Stimulated activated CD4-positive, alpha-beta T cell treated with anti-CD3 and anti-CD28 coated beads, Interleukin-15, amount 100 ng/mL, for 1 hour (primary cell): ENCODE measurements at places on chromosomes 6 and 20.

DNA sequence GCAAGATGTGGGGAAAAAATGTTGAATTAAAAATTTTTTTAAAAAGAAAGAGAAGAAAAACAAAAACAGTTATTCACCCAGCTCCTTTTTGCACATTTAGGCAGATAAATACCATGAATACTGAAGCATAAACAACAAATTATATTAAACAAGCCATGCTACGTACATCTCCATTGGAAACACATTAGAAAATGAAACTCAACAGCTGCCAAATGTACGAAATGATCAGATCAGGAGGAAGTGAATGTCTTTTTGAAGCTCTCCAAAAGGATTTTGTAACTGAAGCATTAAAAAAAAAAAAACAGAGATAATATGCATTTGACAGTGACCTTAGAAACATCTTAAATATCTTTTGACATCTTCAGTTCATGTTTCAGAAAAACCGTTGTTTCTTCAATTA is 56.7 kb downstream of the CD83 start:
- no peak for DNase-seq

- no peak for DNase-seq
Measured at GRCh38 chr6:81145506-81145905, 607.0 kb downstream of the TENT5A start.

DNA sequence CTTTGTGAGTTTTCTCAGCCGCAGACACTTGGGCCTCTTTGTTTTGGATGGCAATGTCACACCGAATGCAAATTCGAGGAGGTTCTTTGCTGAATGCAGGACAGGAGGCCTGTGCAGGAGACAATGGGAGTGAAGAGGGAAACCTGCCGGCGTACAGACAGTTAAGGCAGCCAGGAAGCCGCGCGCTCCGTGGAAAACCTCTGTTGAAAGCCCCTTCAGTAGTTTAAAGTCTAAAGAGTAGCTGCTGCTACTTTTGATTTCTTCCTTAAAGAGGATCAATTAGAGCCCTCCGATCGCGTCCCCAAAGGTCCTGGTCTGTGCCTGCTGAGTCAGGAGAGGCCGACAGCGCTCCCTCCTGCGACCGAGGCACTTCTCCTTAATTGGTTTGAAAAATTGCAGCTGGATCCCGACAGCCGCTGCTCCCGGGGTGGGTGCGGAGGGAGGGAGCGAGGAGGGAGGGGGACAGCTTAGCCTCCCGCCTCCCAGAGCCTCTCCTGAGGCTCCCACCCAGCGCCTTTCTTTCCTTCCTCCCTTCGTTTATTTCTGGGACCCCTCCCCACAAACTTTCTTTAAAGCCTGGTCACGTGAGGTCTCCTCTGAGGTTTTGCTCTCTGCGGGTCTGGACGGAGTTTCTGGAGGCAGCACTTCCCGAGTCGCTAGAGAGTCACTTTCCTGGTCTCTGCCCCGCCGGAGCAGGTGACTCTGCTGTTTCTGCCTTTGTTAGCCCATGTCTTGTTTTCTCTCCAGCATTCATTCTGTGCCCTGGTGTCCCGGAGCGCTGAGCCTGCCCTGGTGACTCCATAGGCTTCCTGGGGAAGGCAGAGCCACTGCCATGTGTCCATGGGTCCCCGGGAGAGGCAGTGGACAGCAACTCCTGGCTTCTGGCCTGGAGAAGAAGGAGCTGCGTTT is 22.3 kb upstream of the RPP40 start:
- DNase-seq = no peak

GRCh38 chr20:63071541-63072181 is 64.9 kb upstream of the BHLHE23 start:
- peak; percentile 3 for DNase-seq

DNA sequence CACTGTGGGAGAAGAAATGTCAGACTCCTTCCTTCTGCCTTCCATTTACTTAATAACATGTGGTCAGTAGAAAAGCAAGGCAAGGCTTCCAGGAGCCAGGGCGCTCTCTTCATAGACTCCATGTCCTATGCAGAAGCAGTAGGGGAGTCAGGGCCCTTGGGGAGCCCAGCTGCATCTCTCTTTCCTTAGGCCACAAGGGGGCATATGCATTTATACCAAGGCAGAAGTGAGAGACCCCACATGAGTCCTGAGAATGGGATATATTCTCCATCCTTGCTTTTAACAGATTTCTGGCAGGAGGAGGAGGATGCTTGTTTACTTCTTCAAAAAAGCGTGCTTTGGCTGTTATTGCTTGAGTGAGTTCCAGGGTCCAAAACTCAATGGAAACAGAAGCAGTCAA is 198.5 kb downstream of the HIVEP2 start:
- no peak for DNase-seq

- DNase-seq = no peak
Measured at GRCh38 chr20:48706116-48706656, 121.6 kb downstream of the PREX1 start.

DNA sequence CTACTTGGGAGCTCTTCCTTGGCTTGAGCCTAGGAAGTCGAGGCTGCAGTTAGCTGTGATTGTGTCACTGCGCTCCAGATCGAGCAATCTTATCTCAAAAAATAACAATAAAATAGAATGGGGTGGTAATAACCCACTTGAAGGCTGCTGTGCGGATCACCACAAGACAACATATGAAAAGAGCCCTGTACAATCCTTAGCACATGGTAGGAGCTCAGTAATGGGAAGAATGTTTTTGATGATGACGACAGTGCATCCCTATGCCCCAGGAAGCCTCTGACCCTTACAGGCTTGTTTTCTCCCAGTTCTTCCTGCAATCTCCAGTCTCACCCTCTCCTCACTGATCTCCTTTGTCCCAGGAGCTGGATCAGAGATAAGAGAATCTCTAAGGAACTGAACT is 15.5 kb downstream of the SCUBE3 start:
- no peak for DNase-seq

DNA sequence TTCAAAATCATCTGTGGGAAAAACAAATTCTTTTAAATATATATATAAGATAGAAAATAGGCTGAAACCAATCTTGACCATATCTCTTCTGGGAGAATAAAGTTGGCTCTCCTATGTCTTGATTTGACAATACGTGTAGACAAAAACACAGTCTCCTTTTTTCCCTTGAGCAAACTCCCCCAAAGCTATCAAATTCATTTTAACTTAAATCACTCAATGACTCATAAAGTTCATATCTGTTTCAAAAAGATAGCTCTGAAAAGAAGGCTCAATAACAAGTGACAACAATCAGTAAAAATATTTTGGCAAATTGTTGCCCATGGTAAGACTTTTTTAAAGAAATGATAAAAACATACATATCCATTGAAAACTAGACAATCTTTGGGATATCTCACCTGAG is 236.0 kb upstream of the TENT5A start:
- no peak for DNase-seq

- DNase-seq = no peak
Measured at GRCh38 chr20:54570561-54570960, 95.2 kb downstream of the DOK5 start.

- no peak for DNase-seq
Measured at GRCh38 chr6:157269261-157269794, 54.0 kb downstream of the TMEM242 start.

DNA sequence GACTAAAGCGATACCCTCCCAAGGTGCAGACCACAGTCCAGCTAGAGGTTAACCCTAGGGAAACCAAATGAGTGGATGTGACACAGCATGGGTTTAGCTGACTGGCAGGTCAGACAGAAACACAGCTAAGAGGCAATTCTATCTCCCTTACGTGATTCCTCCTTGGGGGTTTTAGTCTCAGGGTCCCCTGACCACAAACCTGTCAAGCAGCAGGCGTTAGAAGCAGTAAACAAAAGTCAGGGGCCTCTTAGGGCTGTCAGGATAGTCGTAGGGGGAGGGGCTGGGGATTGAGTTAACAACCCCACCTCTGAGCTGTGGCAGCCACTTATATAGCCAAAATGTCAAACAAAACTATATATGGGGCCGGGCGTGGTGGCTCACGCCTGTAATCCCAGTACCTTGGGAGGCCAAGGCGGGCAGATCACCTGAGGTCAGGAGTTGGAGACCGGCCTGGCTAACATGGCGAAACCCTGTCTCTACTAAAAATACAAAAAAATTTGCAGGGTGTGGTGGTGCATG is 13.6 kb downstream of the KCNK5 start:
- no peak for DNase-seq

GRCh38 chr6:167815296-167815980 is 11.3 kb upstream of the AFDN start:
- DNase-seq = no peak

DNA sequence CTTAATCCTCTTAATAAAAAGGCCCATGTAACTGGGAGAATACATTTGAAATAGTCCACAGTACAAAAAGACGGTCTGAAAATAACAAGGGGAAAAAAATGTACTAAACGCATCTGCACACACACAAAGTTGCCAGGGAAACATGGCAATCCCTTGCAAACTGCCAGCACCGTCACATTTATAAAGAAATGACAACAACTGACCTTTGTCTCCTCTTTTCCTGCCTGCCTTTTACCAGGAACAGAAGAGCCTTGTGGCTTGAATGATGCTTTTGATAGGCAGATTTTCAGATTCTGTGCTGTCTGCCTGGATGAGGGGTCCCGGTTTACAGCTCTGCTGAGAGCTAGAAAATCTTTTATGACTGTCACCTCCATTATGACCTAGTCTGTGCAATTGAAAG is 308.6 kb upstream of the ZFP64 start:
- no peak for DNase-seq

- no peak for DNase-seq
Measured at GRCh38 chr6:91659891-91660290, 1073.0 kb upstream of the MAP3K7 start.

GRCh38 chr6:31114541-31114878 is at the start of gene PSORS1C1:
Gene PSORS1C1, plus strand, starts transcription at chr6:31114800. Its CDS starts 14,833 bp downstream, at chr6:31129633.
- no peak for DNase-seq

- no peak for DNase-seq
Measured at GRCh38 chr6:127019828-127020227, 98.6 kb upstream of the RSPO3 start.

GRCh38 chr6:137928286-137928685 is 61.2 kb downstream of the TNFAIP3 start:
- peak; percentile 19 for DNase-seq

DNA sequence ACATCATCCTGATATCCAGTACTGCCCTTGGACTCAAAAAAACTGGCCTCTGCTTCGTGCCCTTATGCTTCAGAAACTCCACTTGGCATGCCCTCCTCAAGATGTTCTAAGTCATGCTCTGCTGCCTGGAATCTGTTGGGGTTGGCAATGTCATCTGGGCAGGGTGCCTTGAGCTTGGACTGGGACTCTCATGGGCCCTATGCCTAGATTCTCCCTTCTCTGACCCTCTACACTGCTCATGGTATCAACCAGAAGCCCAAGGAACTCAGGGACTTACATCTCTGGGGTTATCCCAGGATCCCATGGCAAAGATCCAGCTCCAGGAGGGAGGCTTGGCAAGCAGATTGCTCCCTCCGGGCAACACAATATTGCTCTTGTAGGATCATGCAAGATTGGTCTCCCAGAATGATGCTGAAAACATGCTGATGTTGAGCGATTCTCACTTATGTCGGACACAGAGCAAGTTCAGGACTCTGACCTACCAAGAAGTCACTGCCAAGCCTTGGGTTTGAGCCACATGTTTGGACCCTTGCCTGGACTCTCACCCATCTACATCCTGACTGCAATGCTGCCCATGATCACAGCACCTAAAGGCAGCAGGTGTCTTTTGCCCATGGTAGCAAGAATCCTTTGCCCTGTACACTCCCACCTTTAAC is 88.8 kb downstream of the ADAT2 start:
- no peak for DNase-seq
